ENCODE measurements at places on chromosomes 13 and 19.

- DNase-seq, result no peak
Observed at GRCh38 chr19:1449467-1450442, at the start of gene APC2. Gene APC2, plus strand, starts transcription at chr19:1450121. Its CDS starts 2,881 bp downstream, at chr19:1453002.

GRCh38 chr19:1826557-1827521 is 14.8 kb upstream of the ATP8B3 start:
- no peak for DNase-seq

DNA sequence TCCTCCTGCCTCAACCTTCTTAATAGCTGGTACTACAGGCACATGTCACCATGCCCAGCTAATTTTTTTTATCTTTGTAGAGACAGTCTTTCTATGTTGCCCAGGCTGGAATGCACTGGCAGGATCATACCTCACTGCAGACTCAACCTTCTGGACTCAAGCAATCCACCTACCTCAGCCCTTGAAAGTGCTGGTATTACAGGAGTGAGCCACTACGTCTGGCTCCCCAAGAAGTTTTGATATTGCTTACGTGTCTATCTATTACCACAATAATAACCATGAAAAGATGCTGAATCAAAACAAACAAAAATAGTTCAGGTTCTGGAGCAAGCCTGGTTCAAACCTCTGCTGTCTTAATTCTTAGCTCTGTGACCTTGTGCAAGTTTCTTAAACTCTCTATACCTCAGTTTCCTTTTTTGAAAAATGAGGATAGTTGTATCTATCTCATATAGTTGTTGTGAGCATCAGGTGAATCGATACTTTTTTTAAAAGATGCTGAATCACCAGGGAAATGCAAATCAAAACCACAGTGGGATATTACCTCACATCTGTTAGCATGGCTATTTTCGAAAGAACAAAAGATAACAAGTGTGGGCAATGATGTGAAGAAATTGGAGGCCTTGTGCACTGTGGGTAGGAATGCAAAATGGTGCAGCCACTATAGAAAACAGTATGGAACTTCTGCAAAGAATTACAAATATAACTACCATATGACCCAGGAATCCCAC is 19.0 kb upstream of the LEUTX start:
- DNase-seq, result no peak

DNA sequence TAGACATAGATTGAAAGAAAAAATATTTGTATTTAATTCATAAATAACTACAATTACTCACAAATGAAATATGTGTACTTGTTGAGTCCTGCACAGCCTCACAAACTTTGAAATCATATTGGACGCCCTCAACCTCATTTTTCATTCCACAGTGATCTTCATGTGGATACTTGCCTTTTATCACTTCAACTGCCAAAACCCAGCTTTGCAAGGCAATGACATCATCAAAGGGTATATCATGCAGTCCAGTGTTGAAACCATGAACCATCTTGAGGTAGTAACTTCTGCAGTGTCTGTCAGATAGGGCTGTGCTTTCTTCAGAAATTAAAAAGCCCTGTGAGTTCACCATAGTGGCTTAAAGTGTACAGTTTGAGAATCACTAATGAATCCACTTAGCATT is 82.2 kb downstream of the HS6ST3 start:
- DNase-seq, result no peak

DNA sequence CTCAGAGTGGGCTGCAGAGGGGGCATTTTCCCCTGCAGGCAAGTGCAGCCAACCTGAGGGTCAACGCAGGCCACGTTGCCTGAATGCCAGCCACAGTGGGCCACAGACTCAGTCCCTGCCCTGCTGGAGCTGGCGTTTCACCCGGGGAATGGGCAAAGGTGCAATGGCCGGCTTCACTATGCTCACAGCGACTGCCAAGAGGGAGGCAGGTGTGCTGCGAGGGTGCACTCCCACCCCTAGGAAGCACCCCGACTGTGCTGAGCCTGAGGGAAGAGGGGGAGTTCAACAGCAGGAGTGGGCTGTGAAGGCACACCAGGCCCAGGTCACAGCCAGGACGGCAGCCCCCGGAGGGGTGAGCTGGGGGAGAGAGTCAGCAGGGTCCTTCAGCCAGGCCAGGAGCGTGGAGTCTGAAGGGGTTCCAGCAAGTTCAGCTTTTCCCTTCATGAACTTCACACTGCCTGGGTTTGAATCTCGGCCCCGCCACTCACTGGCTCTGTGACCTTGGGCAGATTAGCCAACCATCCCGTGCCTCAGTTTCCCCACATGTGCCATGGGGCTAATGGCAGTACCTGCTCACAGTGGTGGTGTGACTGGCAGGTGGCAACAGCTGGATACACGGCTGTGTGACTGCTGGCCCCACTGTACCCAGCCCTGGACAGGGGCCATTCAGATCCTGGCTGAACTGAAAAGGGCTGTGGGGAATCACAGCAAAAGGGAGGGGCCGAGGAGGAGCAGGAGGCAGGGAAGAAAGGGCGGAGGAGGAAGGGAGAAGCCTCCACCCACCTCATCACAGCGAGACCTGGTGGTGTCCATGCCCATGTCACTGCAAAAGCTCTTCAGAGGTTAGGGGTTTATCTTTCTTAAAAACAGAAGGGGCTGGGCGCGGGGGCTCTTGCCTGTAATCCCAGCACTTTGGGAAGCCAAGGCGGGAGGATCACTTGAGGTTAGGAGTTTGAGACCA is 7.6 kb downstream of the TRAPPC6A start:
- DNase-seq, result no peak

DNA sequence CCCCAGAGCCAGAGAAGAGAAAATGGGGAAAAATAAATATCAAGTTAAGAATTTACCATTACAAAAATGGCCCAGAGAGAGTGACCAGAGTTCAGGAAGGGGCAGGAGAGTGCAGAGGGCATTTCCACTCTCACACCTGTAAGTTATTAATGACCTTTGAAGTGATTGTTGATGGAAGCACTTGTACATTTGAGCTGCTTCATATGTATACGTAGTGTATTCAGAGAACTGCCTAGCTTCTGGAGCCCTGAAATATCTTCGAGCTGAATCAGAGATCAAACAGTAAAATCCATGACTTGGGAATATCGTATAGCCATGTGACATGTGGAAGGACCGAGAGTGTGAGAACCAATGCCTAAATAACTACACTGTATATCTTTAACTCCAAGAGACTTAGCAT is 49.2 kb upstream of the PCCA start:
- DNase-seq, result no peak

GRCh38 chr19:38193445-38193844 is 30.6 kb downstream of the DPF1 start:
- no peak for DNase-seq

GRCh38 chr19:48842789-48843162 is 6.5 kb upstream of the HSD17B14 start:
- peak; percentile 60 for DNase-seq

- DNase-seq, result no peak
Observed at GRCh38 chr19:48896191-48896720, 2.3 kb downstream of the TULP2 start.

GRCh38 chr19:12997179-12997966 is 2.1 kb downstream of the NFIX start:
- no peak for DNase-seq

- no peak for DNase-seq
Observed at GRCh38 chr13:29520671-29521070, 74.8 kb downstream of the SLC7A1 start.

DNA sequence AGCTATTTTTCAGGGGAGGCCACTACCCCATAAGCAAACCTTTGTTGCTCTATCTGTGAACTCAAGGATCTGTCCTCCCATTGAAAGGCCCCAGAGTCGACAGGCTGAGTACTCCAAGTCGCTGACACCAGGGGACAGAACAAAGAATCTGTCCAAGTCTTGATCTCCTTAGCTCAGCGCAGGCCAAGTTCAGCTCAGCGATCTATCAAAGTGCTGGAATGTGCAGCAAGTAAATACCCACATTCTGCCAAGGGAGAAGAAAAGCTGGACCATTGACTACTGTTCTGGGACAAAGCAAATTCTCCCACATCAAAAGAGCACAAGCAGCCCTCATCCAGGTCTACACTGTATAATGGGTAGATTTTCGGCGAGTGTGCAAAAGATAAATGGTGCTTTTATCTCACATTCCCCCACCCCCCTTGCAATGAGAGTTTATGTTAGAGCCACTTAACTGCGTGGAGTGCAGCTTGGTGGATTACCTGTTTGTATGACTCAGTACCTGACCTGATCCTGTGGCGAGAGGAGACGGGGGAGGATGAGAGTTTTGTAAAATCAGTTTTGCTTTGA is 391.7 kb upstream of the SGCG start:
- DNase-seq, result no peak

GRCh38 chr19:29675120-29675649 is 9.9 kb downstream of the PLEKHF1 start:
- DNase-seq, result no peak

GRCh38 chr19:2867025-2867991 is at the start of gene ZNF556:
Gene ZNF556, plus strand, starts transcription at chr19:2867335. Its CDS starts 87 bp downstream, at chr19:2867422.
- no peak for DNase-seq

DNA sequence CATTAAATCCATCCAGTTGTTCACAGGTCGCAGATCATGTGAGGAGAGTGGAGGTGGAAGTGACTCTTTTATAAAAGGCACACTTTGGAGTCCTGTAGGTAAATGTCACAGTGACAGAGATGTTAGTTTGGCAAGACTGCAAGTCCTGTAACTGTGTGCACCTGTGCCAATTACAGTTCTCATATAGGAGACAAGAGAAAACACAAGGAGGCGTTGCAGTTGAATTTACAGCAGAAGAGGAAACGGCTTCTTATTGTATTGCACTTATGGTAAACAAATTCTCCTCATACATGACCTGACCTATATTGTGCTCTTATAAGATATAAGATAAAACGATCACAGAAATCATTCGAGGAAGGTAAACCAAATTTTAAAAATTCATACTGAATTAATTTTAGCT is 732.8 kb upstream of the SLC10A2 start:
- DNase-seq, result no peak

DNA sequence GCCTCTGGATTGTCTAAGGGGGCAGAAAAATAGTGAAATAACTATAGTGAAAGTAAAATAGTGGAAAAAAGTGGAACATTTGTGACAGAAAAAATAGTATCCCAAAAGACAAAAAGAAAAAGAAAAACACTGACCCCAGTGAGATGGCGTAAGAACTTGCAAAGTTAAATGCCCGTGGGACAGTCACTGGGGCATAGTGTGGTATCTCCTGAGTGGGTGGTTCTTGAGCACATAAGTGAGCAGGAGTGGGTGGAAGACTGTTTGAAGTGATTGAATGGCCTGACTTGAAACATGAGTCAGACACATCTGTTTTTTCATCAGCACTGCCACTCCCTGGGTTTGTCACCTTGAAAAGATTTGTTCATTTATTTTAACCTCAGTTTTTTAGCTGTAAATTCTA is 2.5 kb downstream of the ZNF430 start:
- no peak for DNase-seq

GRCh38 chr13:44848920-44849676 is 140.2 kb downstream of the NUFIP1 start:
- no peak for DNase-seq

DNA sequence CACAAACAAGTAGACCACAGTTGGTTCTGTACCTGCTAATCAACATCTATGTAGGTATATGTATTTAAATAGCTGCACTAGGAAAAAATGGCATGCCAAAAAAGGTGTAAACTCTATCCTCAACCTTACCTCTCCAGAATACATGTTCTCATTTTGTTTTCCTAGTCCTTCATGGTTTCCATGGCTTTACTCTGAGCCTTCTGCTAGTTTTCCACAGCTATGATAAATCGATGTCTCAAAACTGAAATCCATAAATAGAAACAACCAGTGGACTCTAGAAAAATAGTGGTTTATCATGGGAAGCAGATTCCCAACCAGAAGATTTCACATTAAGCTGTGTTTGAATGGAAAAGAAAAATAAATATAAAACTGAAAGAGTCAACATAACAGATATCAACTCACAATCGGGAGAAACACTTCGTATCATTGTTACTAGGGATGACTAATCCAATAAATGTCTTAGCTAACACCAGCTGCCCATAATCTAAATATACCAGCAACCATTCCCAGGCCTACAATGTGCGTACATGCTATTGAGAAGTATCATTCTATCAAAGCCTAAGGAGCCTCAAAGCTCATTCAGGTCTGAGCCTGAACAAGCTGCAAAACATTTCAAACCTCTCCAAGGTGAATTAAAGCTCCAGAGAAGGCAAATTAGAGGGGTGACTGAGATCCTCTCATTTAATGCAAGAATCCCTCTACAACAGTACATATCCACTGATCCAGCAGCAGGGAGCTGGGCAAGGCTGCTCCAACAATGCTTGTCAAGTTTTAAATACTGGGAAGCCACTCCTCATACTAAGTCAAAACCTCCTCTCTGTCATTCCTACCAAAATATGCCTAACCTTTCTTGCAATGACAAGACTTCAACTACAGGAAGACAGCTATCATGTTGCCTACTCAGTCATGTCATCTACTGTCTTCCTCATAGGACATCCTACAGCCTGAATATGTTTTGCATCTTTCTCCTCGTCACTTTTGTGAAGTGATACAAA is 90.2 kb downstream of the KCTD12 start:
- DNase-seq, result no peak

DNA sequence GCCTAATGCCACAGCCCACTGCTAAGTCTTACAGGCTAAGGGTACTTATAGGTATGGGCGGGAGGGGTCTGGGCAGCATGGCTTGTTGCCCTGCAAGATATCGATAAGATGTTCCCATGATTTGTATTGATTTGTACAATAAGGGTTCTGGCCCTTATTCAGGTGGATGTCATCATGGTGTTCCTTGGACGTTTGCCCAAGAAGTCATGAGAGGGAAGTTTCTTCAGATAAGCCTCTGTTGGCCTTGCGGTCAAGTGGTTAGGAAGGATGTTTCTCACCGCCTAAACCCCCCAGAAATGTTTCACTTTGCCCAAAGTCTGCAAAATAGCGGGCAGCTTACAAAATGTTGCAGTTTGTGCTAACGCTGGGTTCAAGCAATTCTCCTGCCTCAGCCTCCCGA is 7.3 kb downstream of the PARP4 start:
- DNase-seq, result no peak

GRCh38 chr19:47156861-47157430 is 26.3 kb downstream of the SAE1 start:
- no peak for DNase-seq

DNA sequence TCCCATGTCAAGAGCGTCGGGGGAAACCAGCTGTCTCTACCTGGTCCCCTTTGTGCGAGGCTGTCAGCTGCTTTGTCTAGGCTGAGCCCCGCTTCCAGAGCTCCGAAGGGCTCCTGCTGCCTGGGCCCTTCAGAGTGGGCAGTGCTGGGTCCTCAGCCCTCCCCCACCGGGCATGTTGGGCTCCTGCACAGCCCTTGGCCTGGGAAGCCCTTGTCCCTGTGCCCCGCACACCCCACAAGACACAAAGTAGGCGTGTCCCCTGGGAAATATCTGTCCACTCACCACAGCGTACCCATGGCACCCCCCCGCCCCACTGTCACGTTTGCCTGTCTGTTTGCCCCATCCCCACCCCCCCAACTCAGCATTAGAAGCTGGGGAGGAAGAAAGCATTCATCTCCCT is 39.6 kb upstream of the RANBP3 start:
- no peak for DNase-seq
